ENCODE measurements at places on chromosomes 7 and 10.
A peak's percentile ranks its signal among the peaks of the same experiment; 100 is the strongest.

DNA sequence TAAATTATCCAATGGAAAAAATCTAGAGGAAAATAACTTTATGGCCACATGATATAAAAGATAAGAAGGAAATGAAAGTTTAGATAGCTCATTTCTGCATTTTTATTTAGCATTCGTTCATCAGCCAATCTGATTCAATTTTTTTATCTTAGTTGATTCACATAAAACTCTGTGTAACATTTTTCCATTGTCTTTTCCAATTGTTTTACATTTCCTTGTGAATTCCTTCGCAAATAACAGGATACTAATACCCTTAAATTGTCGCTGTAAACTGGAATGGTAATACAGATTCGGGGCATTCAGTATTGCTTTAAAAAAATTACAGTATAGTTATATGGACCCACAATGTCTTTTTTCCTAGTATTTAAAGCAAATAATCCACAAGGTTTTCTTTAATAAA is 136.4 kb downstream of the CUBN start:
- no peak for DNase-seq

- DNase-seq: no peak
Measured at GRCh38 chr7:99860281-99861127, 16.3 kb downstream of the OR2AE1 start.

DNA sequence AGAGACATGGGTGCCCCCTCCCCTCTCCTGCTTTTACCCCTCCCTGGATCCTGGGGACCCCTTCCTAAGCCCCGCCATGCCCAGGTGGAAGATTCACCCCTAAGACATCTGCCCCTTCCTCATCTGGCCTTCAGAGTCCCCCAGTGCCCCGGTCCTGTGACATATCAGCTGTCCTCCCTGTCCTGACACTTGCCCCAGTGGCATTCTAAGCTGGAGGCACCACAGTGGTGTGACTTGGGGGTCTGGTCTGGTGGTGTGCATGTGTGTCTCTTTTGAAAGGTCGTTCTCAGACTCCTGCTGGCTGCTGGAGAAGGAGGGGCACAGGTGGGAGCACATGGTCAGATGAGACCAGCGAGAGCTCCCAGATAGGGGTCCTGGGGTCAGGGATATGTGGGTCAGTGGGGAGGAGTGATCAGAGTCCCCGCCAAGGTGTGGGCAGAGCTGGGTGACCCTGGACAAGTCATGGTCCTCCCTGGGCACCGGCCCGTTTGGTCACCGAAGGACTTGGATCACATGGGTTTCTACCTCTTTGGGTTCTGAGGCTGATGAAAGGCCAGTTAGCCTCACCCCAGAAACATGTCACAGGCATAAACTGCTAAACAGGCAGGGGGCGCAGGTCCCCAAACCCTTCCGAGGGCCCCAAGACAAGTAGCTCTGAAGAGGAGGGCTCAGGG is 645 bp upstream of the TFR2 start:
- no peak for DNase-seq

DNA sequence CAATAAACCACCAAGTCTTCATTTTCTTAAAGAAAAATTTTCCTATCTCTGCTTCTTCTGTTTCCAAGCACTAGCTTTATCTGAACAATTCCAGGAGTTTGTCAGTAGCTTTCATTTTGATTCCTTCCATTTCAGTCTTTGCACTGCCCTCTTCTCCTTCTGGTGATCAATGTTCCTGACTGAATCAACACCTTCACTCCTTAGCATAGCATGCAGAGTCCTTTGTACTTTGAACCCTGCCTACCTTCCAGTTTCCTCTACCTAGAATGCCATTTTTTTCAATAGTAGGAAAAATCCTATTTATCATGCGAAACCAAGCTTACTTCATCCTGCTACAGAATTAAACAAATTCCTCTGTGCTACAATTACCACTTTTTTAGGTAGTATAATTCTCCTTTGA is 1.9 kb upstream of the C10orf88 start:
- no peak for DNase-seq

- DNase-seq: peak; percentile 86
Measured at GRCh38 chr10:119190353-119190752, 11.7 kb upstream of the PRDX3 start.

- DNase-seq: no peak
Measured at GRCh38 chr7:16359216-16359615, 62.1 kb downstream of the CRPPA start.

- no peak for DNase-seq
Measured at GRCh38 chr7:65809259-65809981, 63.5 kb upstream of the VKORC1L1 start.

DNA sequence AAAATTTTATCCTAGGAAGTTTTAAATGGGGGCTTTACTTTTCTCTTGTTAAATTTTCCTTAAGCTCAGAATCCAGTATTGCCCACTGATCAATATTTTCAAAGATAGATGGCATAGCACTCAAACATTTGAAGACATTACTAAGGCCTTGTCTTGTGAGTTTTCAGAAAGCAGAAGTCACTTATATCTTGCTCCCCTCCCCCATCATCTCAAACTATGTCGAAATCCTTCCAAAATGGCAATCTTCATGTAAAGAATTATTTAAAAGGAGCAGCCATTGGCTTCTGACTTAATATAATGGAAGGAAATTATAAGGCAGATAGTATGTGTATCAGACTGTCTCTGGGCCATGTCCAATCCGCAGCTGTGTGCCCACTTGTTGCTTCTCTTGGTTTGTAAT is 553.5 kb upstream of the C7orf33 start:
- no peak for DNase-seq

- DNase-seq: no peak
Measured at GRCh38 chr10:108052981-108053380, 888.5 kb upstream of the SORCS1 start.

DNA sequence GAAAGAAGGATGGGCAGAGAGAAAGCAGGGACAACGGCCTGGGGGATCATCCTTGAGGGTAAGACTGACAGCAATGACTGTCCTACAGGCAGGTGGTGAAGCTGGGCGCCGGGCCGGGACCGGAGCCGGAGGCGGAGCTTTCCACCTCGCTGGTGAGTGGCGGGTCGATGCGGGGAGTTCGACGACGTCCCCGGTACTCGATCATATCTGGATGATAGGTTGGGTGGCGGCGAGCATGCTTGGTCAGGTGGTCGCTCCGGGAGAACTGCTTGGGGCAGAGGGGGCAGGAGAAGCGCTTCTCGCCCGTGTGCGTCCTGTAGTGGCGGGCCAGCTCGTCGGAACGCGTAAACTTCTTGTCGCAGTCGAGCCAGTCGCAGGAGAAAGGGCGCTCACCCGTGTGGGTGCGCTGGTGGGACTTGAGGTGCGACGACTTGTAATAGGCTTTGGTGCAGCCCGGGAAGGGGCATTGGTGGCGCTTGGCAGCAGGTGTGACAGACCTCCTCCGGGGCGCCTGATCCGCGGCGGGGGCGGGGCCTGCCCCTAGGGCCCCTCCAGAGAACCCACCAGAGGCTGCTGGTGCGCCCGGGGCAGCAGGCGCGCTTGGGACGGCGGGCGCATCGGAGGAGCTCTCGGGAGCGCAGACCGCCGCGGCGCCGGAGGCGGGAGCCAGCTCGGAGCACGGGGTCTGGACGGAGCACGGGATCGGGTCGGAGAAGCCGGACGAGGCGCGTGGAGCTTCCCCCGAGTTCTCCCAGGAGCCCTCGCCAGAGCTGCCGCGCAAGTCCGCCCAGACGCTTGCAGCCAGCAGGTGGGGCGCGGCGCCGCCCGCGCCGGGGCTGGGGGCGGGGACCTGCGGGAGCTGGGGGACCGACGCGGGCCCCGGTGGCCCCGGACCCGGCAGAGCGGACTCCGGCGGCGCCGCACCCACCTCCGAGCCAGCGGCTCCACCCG is 752 bp downstream of the KLF14 start:
- DNase-seq: peak; percentile 14

GRCh38 chr7:28020302-28020940 is 160.2 kb downstream of the JAZF1 start:
- DNase-seq: peak; percentile 86

GRCh38 chr10:94104316-94105000 is 110.7 kb downstream of the PLCE1 start:
- DNase-seq: no peak

DNA sequence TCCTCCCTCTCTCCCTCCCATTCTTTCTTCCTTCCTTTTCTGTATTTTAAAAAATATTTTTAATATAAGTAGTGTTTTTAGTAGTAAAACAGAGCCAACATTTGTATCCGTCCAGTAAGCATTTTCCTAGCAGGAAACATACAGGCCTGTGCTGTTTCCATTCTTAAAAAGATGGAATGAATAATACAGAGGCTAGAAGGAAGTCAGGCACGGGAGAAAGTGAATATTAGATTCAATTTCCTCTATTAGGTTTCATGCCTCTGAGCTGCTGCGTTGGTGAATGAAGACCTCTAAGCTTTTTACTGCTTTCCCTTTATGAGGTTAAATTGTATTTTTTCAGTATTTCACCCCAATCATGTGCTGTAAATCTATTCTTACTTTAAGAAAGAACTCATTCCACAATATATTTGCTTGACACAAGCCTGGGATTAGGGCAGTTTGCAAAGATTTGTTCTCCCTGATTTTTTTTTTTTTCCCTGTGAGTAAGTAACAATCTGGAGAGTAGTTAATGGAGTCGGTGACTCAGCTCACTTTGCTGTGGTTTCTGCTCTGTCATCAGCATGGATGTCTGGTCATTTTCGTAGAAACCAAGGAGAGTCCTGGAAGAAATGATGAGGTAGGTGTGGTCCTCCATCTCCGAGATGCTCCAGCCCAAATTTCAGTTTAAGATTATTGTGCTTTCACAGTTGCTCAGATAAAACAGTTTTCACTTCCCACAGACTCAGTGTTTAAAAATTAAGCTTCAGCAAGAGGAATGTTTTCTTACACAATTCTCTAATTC is 76.1 kb upstream of the PITRM1 start:
- DNase-seq: peak; percentile 69

DNA sequence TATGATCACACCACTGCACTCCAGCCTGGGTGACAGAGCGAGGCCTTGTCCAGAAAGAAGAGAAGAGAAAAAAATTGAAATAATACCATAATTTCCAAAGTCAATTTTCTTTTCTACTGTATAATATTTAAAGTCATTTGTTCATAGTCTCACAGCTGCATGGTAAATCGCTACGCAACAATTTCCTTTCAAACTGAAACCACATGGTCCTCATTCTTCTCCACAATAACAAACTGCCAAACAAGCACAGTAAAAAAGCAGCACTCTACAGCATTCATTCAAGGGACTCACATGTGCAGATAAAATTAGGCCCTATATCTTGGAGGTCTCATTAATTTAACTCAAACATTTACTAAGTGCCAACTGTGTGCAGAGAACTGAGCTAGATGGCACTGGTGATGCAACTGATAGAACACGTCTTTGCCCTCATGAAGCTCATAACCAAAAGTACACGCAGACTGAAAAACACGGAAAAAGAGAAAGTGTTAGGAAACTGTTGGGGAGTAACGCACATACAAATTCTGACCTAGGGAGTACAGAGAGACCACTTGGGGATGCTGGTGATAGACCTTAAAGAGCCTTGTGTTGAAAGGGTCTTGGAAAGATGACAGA is 68.4 kb upstream of the SRRM3 start:
- DNase-seq: no peak

- peak; percentile 49 for DNase-seq
Measured at GRCh38 chr10:93126483-93127052, 52.9 kb downstream of the CYP26A1 start.

DNA sequence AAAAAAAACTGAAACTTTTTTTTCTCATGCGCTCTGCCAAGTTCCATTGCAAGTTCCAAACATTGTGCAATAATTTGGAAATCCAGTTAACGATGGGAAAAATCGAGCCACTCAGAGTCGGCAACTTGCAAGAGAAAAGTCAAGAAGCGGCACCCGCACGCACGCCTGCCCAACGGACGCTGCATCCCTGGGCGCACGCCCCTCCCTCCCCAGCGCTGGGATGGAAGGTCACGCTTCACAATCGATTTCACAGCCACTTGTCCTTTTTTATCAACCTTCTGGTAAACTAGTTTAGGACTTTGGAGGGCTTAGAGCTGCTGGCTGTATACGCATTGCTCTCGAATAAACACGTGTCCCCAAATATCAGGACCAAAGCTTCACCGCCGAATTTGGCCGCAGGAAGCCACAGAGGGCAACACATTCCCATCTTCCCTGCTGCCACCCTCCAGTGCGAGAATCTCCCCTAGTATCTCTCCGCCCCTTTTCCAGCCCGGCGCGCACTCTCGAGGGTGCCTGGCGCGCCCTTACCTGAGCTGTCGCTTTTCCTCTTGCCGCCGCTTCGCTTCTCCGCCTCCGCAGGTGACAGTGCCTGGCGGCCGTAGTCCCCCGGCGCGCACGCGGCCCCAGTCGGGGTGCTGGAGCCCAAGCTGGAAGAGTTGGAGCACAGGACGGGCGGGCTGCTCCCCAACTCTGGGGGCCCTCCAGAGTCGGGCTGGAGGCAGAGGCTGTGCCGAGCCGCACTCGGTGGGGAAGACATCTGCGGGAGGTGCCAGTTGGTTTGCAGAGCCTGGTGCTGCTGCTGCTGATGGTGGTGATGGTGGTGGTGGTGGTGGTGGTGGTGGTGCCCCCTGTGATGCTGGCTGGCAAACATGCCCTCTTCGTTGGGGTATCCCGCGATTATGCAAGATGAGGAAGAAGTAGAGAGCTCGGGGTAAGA is 857 bp downstream of the MEOX2 start:
- DNase-seq: no peak
